ENCODE measurements at places on chromosomes 7 and 10.
A peak's percentile ranks its signal among the peaks of the same experiment; 100 is the strongest.

- no peak for DNase-seq
Measured at GRCh38 chr7:71817916-71818315, 594.2 kb downstream of the CALN1 start.

DNA sequence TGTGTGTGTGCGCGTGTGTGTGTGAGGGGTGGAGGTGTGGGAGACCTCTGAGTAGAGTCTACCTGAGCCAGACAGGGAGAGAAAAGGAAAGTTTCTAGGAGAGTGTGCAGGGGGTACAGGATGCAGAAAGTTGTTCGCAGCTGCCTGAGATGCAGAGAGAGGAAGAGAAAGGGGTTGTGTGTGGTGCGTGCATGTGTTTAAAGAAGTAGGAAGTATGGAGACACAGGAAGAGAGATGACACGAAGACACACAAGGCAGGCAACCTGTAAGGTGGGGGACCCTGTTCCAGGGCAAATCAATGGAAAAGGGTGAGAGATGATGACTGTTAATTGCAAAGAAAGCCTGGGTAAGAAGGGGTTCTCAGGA lies 52.2 kb downstream of the C10orf105 start:
- no peak for DNase-seq

DNA sequence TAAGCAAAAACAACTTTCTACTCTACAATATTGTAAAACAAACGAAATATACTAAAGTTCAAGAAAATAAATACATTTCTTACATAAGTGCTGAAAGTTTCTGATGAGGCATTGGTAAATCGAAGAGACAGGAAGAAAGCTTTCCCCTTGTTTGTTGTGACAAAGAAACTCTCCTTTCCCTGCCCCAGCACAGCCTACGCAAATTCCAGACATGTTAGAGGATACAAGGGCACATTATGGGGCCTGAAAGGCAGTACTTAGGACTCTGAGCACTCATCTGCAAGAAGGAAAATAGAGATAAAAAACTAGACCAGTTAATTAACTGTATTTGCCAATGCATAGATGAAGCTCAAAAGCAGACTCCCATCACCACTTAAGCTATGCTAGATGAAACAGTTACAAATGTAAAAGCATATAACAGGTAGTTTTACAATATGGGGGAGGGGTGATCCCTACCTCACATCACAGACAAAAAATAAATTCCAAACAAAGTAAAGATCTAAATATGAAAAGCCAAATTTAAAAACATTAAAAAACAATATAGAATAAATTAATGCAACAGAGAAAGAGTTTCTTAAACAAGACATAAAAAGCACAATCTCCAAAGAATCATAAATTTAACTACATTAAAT lies 21.8 kb downstream of the ARHGAP19 start:
- no peak for DNase-seq

DNA sequence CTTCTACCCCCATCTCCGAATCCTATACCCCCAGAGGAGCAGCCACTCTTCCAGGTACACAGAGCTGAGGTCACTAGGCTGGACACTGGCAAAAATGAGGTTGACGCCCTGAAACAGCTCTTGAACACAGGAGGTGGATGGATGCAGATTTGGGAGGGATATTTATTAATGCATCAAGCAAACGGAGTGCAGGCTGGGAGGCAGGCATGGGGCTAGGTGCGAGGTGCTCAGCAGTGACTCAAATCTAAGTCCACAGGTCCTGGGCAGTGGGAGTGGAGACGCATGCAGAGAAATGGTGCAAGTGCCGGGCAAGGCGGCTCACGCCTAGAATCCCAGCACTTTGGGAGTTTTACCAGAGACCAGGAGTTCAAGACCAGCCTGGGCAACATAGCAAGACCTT lies 11.0 kb downstream of the GUSB start:
- no peak for DNase-seq

- DNase-seq, result no peak
Measured at GRCh38 chr7:133843341-133843740, 283.8 kb upstream of the LRGUK start.

GRCh38 chr10:107576746-107577145 lies 412.2 kb upstream of the SORCS1 start:
- DNase-seq, result no peak

GRCh38 chr10:92156874-92157773 lies 133.8 kb downstream of the CPEB3 start:
- DNase-seq, result no peak

- DNase-seq, result no peak
Measured at GRCh38 chr7:139232904-139233303, 1.9 kb downstream of the UBN2 start.

- no peak for DNase-seq
Measured at GRCh38 chr7:110779339-110779738, 311.6 kb upstream of the LRRN3 start.

DNA sequence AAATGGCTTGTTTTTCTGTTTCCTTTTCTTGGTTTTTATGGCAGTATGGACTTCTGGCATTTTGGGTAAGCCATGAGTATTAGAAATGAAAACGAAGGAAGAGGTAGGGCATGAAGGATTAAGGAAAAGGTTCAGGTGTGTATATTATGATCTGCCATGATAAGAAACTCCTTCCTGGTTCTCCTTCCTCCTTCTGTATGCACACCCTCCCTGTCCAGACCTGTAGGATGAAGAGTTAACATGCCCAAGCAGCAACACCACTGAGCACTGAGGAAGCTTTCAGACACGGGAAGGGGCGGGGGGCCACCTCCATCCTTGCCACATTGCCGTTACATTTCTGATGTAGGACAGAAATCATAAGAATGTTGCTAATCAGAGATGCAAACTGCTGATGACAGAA lies 361.0 kb upstream of the ZMIZ1 start:
- DNase-seq, result no peak

DNA sequence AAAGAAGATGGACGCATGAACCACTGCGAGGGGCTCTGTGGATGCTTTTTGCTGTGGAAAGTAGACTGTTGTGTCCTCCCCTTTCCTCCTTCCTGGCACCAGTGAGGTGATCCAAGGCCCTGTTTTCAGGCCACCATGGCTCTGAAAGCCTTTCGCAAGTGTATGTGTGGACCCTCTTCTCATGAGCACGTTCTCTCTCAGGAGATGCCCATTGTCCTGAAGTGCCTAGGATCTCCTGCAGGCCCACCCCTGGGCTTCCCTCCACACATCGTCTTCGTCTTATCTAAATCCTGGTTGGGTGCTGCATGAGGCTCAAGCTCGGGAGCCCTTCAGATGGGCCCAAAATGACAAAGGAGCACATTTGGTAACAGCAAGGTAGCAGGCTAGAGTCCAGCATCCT lies 188.2 kb downstream of the PTPN20 start:
- no peak for DNase-seq

- DNase-seq, result no peak
Measured at GRCh38 chr7:73427902-73428787, 5.4 kb upstream of the FZD9 start.

DNA sequence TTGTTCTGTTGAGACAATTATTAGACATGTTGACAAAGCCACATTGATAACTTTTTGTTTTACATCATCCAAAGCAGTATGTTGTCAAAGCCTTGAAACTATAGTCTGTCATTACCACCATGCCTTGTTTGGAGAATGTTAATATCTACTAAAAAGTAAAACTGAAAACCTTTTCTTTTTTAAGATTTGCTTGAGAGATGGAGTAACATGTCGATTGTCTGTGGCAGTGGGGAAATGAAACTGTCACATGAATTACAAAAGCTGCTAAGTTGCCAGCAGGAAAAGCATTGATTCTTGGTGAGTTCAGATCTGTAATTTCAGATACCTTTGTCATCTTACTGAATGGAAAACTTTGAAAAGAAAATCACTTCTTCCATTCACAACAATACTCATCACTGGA lies 69.1 kb downstream of the TFPI2 start:
- no peak for DNase-seq

GRCh38 chr10:99708428-99709012 lies 23.4 kb downstream of the COX15 start:
- DNase-seq, result no peak

- no peak for DNase-seq
Measured at GRCh38 chr7:122791959-122792545, 89.3 kb upstream of the RNF148 start.

- no peak for DNase-seq
Measured at GRCh38 chr7:135971366-135971725, 5.8 kb downstream of the MTPN start.

GRCh38 chr7:23106057-23106822 lies 655 bp downstream of the KLHL7 start:
- DNase-seq, result peak; percentile 11

GRCh38 chr7:25093268-25093826 lies 31.7 kb downstream of the CYCS start:
- peak; percentile 52 for DNase-seq

All from activated T-helper 1 cell treated with Interleukin-2 at 50 U/mL for 16 hours (primary cell).